ENCODE measurements at places on chromosomes 2 and 18.

GRCh38 chr2:132783883-132784282, 113.9 kb upstream of the LYPD1 start:
- DNase-seq = no peak

GRCh38 chr2:23402205-23402740, 17.3 kb downstream of the KLHL29 start:
- no peak for DNase-seq

- peak; percentile 92 for DNase-seq
Measured at GRCh38 chr2:61763605-61764034, 90.2 kb downstream of the FAM161A start.

DNA sequence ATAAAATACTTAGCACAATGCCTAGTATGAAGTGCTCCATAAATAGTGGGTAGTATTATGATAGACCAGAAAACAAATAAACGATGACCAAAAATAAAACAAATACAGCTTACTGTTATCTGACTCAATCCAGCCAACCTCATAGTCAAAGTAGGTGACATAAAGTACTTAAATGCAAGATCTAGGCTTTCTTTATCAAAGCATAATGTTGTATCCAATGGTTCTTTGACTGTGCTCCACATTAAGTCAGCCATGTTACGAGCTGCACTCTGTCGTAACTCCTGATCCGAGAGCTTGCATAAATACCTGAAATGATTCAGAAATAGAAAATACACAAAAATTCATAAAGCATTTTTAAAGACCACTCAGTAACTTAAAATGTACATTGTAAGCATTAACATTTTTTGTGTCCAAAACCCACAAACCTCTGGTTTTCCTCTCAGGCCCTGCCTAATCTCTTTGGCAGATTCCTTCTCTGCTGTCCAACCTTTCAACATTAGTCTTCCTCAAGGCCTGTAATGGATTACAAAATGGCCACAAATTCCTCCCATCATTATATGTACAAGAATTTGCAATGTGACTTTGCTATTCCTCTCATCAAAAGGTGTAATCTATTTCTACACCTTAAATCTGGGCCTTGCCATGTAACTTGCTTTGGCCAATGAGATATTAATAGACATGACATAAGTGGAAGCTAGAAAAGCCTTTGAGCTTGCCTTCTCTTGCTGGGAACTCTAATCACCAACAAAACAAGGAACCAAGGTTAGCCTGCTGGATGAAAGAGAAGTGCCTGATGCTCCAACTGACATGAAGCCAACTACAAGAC, 90.6 kb downstream of the USP34 start:
- DNase-seq = peak; percentile 21

DNA sequence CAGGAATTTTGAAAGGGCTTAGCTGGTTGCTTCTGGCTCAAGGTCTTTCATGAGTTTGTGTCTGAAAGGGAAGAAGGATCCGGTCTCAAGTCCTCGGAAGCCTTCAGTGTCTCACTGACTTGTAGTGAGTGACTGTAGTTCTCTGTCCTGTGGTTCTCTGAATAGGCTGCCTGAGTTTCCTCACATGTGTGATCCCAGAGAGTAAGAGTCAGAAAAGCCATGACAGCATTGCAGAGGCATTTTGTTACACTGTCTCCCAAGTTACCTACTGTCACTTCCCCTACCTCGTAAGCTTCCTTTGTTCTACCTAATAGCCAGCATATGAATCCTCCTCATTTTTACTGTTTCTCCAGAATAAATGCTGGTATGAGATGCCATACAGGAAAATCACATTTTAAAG, 709.1 kb upstream of the CHAC2 start:
- DNase-seq = peak; percentile 2

DNA sequence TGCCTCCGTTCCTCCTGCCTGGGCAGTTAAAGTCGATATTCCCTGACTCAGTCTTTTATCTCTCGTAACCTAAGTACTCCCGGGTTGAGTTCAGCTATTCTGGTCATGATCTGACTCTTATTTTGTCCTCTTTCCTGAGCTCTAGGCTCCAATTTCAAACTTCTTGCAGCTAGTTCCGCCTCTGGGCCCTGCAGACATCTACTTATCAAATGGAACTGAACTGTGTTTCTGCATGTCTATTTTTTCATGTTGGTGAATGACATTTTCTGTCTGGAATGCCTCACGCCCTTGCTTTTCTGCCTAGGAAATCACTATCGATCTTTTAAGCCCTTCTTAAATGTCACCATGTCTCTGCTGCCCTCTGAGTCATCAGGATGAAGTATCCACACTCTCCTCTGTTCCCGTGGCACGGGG, 101.5 kb downstream of the VAPA start:
- no peak for DNase-seq

GRCh38 chr2:47666332-47666731, 116.6 kb upstream of the MSH6 start:
- no peak for DNase-seq

- DNase-seq = no peak
Measured at GRCh38 chr2:7476371-7476770, 559.2 kb downstream of the RNF144A start.
